SW480 (cell line): ENCODE measurements at places on chromosomes 7 and 10.

DNA sequence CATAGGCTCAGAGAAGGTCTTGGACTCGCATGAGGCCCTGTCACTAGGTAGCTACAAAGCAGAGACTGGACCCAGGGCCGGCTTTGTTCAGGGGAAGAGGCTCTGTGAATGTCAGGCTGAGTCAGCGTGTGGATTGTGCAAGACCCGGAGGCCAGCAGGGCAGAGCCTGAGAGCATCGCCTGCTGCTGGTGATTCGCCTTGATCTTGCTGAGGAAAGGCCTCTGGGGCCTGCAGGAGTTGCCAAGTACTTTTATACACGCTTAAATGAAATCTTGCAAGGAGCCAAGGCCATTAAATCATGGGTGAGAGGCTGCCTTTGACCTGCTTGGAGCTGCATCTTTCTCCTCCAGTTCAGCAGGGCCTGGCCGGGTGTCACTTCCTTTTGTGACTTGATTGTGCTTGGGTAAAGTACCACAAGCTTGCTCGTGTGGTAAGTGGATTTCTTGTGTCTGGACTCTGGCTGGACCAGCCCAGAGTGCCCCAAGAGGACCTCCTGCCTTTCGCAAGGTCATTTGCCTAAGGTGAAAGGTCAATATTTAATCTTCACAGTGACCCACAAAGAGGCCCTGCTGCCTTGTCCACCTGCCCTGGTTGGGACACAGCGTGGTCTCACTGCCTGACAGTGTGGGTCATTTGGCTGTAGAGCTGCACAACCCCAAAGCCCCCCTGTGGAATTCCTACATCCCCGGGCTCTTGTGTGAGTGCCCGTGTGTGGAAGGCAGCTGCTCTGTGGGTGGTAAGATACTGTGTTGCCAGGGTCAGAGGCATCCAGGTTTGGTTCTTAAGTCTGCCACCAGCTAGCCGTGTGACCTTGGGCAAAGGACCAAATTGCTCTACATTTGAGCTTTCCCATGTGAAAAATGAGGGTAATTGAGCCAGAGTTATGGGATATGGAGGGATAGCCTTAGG is 38.6 kb upstream of the SH2D4B start:
- DNase-seq, result peak; percentile 69

DNA sequence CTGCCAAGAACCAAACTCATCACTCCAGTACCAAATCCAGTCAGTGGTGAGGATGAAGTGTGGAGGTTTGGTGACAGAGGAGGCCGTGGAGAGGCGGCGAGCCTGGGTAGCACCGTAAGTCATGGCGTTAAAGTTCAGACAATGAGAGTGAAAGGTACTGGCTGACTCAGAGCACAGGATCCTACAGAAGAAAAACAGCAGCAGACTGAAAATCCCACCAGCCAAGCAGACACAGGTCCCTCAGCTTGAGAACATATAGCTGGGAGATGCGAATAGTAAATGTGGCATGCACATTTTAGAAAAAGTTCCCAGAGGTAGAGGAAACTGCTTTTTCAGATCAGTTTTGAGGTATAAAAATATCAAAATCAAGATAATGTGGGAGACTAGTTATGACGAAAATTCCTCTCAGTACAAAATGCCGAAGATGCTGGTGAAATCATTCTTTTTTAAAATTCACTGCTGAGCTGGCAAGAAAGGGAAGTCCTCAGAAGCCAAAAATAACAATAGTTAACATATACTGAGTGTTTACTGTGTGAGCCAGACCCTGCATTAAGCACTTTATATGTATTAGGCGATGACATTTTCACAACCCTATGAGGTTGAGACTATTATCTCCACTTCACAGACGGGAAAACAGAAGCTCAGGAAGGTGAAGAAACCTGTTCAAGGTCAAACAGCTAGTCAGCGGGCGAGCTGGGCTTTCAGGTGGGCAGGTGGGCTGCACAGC is 20.9 kb downstream of the PARP12 start:
- DNase-seq, result no peak

GRCh38 chr10:88110822-88111221 is 247.4 kb downstream of the PTEN start:
- DNase-seq, result no peak

GRCh38 chr10:11378835-11379234 is 232.6 kb downstream of the USP6NL start:
- no peak for DNase-seq

GRCh38 chr7:151351027-151351426 is 9.4 kb downstream of the NUB1 start:
- DNase-seq, result no peak

DNA sequence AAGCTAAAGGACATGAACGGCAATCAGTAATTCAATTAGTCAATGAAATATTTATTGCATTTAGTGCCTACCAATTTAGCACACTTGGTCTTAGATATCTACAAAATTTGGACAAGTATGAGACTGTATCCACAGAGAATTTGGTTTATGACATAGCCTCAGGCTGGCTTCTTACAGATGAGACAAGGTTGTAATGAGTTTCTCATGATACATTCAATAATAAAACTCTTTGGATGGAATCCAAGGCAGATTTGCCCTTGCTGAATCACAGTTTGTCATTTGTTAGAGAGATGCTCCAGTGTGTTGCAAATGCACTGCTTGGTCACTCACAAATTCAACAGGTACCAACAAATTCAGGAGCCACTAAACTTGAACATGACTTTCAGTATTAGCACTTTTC is 162.5 kb downstream of the GPR37 start:
- DNase-seq, result no peak

DNA sequence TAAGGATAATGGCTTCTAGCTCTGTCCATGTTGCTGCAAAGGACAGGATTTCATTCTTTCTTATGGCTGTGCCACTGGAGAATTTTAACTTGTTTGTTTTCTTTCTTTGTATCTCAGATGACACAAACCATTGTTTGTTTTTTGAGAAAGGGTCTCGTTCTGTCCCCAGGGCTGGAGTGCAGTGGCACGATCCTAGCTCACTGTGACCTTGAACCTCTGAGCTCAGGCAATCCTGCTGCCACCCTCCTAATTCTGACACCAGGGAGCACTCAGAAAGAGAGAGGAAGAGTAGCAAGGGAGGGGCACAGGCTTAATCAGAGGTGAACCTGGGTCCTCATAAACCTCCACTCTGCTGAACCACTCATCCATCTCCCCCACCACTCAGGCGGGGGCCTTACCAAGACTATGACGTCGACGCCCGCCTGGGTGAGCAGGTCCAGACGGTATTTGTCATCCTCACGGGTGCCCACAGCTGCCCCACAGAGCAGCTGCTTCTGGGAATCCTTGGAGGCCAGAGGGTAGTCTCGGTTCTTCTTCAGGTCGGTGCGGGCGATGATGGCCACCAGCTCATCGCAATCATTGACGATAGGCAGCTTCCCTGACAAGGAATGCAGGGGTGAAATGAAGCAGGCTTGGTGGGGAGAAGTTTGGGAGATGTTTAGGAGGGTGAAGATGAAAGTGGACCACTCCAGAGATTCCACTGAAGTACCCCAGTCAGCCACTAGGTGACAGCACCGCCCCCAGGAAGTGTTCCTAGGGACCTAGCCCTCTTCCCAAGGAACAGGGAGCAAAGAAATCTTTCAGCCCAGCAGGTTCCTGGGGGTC is 11.6 kb downstream of the IMPDH1 start:
- peak; percentile 41 for DNase-seq

DNA sequence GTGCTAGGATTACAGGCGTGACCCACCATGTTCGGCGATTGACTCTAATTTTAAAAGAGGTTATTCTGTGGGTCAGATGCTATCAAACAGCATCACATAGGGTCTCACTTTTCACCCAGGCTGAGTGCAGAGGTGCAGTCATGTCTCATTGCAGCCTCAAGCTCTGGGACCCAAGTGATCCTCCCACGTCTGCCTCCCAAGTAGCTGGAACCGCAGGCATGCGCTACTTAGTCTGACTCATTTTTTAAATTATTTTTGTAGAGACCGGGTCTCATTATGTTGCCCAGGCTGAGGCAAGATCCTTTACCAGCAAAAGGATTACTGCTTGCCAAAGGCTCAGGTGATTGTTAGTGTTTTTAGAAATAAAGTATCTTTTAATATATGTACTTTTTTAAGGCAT is 42.9 kb upstream of the STOX1 start:
- DNase-seq, result no peak

DNA sequence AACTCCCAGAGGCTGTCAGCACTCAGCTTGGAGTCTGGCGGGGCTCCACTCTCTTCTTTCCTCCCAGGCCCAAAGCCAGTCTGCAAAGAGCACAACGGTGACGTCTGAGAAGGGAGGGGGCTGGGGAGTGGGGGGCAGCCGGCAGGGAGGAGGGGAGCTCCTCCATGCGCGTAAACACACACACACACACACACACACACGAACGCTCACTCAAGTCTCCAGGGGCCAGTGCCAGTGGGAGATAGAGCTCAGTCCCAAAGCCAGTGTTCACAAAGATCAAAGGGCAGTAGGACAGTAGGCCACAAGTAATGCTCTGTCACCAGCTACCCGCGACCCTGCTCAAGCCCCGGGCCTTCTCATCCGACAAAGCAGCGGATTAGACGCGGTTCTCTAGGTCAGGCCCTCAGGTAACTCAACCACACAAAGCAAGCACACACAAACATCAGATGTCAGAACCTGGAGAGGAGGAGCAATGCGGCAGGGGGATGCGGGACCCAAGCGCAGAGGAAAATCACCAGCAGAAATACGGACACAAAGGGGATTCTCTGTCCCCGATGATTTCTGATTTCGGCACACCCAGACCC is 19.9 kb downstream of the TCAF1 start:
- no peak for DNase-seq

DNA sequence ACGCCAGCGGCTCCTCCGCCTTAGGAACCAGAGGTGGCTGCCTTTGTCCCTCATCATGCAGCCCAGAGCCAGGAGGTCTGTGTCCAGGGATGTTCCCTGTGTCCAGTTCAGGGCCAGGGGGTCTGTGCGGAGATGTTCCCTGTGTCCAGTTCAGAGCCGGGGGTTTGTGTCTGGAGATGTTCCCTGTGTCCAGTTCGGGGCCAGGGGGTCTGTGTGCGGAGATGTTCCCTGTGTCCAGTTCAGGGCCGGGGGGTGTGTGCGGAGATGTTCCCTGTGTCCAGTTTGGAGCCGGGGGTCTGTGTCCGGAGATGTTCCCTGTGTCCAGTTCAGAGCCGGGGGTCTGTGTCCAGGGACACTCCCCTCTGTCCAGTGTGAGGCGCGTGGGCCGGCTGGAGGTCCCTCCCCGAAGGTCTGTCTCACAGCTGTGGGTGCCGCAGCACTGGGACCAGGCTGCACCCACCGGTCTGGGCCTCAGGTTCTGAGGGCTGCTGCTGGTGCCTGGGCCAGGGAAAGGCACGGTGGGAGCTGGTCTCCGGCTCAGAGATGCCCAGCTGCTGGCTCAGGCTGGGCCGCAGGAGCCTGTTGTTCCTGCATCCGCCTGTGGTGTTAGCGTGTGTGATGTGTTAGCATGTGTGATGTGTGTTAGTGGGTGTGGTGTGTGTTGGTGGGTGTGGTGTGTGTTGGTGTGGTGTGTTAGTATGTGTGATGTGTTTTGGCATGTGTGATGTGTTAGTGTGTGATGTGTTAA is 67.9 kb upstream of the CFAP46 start:
- DNase-seq, result no peak

GRCh38 chr7:49850921-49851613 is 77.6 kb downstream of the VWC2 start:
- no peak for DNase-seq

DNA sequence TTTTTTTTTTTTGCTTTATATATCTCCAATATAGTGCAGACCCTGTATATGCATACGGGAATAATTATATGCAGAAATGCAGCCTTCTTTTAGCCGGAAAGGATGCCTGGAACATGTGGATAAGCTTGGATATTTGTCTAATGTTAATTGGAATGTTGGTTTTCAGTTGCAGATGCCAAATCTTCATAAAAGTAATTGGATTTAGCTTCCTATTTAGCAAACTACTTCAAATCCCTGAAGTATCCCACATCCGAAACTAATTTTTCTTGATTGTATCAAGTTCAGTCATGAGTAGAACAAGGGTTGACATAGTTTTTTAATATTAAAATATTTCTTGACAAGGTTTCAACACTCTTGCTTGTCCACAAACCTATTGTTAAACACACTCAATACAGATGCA is 281.7 kb downstream of the BBS9 start:
- DNase-seq, result no peak

GRCh38 chr7:132095111-132095765 is 481.0 kb downstream of the PLXNA4 start:
- DNase-seq, result no peak

GRCh38 chr7:31111109-31111451 is 59.0 kb downstream of the ADCYAP1R1 start:
- no peak for DNase-seq

DNA sequence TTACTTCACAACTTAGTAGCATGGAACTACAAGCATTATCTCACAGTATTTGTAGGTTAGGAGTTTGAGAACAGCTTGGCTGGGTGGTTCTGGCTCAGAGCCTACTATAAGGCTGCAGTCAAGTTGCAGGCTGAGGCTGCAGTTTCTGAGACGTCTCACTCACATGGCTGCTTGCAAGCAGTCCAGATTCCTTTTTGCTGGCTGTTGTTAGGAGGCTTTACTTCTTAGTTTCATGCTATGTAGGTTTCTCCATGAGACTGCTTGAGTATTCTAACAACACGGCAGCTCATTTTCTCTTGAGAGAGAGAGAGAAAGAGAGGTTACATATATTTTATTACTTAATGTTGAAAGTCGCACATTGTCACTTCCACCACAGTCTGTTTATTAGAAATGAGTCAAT is 1073.9 kb downstream of the NXPH1 start:
- DNase-seq, result no peak

DNA sequence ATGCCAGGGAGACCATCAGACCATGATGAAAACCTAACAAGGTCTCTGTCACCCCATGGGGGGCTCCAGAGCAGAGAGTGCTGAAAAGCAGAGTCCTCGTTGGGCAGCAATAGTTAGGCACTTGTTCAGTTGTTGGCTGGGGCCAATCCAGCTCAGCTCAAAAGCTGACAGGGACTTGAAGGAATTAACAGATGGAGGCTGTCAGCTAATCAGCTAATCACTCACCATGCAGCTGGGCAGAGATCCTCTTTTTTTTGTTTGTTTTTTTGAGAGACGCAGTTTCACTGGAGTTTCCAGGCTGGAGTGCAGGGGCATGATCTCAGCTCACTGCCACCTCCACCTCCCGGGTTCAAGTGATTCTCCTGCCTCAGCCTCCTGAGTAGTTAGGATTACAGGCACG is 18.1 kb downstream of the CEP55 start:
- no peak for DNase-seq

DNA sequence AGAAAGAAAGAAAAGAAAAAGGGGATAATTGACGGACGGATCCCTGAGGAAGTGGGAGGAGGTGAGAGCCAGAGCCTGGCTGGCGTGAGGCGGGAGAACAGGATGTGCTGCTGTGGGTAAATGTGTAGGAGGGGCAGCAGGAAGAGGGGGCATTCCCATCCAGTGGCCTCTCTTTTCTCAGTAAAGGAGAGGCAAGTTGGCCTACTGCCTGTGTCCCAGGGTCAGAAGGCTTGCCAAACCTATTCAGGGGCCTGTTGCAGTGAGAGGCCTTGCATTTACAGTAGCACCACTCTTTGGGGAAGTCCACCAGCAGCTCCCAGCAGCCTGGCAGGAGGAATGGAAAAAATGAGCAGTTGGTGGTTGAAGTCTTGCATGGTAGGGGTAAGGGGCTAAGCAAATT is 26.6 kb upstream of the ASCC1 start:
- DNase-seq, result no peak
